ENCODE measurements at places on chromosomes 13 and 19.

- DNase-seq, result peak; percentile 83
These were observed 14.0 kb upstream of the RAB20 start for GRCh38 chr13:110575322-110576069.

DNA sequence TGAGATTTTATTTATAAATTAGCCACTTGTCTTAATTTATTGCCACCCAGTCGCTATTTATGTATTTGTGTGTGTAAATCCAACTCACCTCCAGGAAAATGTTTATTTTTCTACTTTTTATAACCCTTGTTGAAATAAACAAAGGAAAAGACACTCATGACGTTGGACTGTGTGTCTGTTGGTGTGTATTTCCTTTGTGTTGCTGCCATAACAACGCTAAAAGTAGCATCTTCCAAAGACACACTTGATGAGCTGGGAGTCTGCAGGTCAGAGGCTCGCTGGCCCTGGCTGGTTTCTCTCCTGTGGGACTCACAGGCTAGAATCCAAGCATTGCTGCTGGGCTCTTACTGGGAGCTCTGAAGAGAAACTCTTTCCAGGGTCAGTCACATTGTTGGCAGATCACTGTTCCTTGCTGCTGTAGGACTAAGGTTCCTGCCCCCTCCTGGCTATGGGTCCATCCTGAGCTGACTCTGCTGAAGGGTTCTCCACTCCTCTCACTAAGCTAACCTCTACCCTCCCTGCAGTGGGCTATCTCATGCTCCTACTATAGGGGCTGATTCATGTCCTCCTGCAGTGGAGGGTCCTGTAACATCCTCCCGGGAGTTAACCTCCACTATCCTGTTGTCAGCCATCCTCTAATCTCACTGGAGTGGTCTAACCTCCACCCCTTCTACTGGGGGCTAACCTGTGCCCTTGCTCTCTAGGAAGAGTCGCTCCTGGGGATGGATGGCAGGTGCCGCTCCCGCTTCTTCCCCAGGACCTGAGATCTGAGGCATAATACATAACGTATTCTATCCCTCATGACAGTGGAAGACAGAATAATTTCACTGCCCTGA, 2.1 kb downstream of the IFNL2 start:
- DNase-seq, result no peak

- DNase-seq, result peak; percentile 96
These were observed 303.4 kb downstream of the SPRY2 start for GRCh38 chr13:80037505-80037888.

GRCh38 chr13:38821770-38822551, 135.1 kb downstream of the FREM2 start:
- DNase-seq, result no peak

DNA sequence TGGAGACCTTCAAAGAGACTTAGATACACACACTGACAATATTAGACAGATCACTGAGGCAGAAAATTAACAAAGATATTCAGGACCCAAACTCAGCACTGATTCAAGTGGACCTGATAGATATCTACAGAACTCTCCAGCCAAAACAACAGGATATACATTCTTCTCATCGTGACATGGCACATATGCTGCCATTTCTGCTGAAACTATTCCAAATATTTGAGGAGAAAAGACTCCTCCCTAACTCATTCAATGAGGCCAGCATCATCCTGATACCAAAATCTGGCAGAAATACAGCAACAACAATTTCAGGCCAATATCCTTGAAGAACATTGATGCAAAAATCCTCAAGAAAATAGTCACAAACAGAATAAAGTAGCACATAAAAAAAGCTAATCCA, 53.3 kb downstream of the TRPC4 start:
- DNase-seq, result no peak

GRCh38 chr13:105679838-105680237, 855.6 kb downstream of the EFNB2 start:
- no peak for DNase-seq

DNA sequence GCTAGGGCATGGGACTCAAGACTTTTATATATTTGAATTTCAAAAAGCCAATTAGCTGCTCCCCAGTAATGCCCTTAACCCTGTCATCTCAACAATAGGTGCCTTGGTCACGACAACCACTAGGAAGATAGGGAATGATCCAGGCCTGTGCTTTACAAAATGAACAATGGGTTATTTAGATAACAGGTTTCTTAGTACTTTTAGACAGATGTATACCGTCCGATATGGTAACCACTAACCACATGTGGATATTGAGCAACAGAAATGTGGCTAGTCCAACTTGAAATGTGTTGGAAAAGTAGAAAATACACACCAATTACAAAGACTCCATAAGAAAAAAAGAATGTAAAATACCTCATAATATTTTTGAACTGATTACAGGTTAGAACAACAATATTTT, 201.2 kb downstream of the LHFPL6 start:
- DNase-seq, result no peak

DNA sequence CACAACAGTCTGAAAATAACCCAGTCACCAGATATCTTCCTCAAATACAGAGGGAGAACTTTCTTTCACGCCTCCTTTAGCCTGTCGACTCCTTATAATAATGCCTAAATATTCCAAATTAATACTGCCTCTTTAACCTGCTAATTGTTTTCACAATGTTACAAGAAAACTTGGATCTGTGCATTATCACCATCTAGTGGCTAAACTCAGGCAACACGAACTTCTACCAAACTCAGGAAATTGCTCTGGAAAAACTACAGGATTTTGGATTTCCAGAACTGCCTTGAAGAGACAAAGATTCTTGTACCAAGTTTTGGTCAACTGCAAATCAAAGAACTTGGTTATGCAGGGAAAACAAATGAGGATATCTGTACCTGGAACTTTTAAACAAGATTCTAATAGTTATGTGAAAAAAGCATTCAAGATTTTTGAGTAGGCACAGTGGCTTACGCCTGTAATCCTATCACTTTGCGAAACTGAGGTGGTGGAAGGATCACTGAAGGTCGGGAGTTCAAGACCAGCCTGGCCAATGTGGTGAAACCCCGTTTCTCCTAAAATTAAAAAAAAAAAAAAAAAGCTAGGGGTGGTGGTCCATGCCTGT, 10.8 kb downstream of the CLN5 start:
- DNase-seq, result peak; percentile 60

DNA sequence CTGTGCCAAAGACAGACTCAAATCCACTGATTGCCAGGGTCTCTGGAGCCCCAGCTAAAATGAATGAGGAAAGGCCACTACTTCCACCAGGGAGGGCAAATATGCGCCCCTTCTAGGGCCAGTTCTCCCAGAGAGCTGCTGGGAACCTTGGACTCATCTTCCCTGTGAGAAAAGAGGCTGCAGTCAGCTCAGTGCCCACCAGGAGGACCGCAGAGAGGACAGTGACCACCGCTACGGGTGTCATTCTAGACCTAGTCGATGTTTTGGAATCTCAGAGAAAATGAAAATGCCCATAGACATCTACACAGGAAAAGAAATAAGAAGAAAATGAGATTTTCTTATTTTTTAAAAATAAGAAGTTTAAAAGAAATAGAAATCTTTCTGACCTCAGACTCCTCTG, 235.1 kb downstream of the UQCRFS1 start:
- no peak for DNase-seq

GRCh38 chr13:27034678-27035111, 136.9 kb downstream of the USP12 start:
- no peak for DNase-seq

All from fibroblast of mammary gland (primary cell).